ENCODE measurements at places on chromosomes 1 and 21.

DNA sequence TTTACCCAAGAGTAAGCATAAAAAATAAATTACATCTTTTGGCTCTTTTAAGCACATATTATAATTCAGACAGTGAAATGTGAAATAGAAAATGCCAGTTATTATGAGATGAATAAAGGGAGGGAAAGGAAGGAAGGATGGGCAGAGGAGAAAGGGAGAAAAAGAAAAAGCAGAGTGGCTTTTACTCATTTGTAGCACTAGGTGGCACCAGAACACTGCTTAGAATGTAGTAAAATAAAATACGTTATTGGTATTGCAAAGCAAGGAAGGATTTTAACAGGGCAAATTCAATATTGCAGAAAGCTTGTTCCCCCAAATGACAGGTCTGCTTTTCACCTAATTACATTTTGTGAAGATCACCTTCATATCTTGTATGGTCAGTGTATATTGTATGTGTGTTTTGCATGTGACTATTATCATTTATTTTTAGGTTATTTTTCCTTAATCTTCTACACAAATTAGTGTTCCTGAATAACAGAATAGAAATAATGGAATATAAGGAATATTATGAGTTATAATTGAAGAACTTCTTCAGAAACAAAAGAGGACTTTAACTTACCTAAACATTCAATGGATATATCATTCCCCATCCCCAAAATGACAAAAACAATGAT is 9.1 kb upstream of the PCNX2 start:
- no peak for DNase-seq

- DNase-seq, result no peak
These were observed 119.9 kb downstream of the LRRC40 start for GRCh38 chr1:70085521-70085920.

DNA sequence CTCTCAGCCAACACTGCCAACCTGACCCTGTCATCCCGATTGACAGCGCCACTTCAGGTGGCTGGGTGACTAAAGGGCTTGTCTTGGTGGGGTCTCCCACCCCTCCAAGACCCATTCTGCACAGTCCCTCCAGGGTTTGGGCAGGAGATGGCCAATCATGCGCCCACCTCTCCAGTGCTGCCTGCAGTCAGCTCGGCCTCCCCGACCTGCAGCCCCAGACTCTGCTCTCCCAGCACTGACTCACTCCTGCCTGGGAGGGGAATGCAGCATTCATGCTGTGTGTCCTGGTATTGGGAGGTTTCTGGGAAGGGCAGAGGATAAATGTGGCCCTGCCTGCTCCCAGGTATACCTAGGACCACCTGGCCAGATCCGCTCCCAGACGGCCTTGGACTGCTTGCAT is 9.7 kb downstream of the TMEM81 start:
- no peak for DNase-seq

DNA sequence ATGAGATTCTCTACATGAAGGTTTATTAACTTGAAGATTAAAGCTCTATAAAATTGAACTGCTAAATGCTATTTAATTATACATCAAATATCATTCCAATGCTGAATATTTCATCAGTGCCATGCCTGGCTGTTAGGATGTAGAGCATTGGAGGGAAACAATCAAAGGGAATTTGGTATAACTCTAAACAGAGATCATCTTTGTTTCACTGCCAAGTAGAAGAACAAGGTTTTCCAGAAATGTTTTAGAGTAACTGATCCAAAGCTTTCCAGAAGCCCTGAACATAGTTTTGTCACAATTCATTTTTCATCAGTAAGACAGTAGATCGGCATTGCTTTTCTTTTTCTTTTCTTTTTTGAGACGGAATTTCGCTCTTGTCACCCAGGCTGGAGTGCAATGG is 5.9 kb upstream of the DSTYK start:
- DNase-seq, result no peak

- no peak for DNase-seq
These were observed 72.1 kb upstream of the ABCG1 start for GRCh38 chr21:42146821-42147220.

- DNase-seq, result no peak
These were observed 44.3 kb upstream of the KCNK1 start for GRCh38 chr1:233569636-233570035.

GRCh38 chr1:175033953-175034352 is 10.7 kb upstream of the MRPS14 start:
- no peak for DNase-seq

- DNase-seq, result peak; percentile 30
These were observed 930 bp downstream of the CDC14A start for GRCh38 chr1:100353071-100353801.

DNA sequence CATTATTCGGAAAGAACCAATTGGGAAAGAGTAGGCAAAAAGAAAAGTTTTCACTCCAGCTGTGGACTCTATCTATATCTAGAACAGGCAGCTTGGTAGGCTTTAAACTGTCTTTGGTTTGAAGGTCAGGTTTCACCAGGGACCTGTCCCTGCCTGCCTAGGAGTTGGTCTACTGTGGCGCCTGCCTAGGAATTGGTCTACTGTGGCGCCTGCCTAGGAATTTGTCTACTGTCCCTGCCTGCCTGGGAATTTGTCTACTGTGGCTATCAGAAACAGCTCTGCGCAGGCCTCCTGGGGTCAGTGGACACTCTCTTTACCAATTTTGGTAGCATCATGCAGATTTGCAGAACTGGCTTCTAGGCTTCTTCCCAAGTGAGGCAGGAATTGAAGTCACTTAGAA is 13.8 kb downstream of the USP25 start:
- DNase-seq, result no peak

DNA sequence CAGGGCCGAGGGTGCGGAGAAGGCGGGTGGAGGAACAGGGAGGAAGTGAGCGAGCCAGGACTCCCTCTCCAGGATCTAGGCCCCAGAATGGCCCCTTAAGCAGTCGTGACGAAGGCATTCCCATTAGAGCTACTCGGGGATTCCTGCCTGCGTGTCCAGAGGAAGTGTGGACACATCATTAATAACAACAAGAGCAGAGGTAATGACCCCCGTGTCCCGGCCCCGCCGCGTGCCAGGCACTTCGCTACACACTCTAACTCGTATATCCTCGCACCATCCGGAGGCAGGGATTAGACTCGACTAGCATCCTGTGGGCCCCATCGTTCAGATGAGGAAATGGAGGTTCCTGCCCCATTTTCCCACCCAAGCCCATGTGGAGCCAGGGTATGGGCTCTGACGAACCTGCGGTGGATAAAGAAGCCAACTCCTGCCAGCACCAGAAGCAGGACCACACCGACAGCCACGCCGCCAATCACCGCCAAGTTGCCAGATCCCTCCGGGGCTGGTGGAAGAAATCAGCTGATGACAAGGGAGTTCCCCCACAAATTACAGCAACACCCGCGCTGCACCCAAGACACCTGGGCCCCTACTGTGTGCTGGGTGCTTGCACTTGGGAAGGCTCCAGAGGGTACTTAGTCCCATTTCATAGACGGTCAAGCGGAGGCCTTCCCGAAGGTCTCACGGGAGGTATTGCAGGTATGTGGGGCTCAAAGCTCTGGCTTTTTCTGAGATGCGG is 21.6 kb downstream of the EPHA2 start:
- DNase-seq, result no peak

DNA sequence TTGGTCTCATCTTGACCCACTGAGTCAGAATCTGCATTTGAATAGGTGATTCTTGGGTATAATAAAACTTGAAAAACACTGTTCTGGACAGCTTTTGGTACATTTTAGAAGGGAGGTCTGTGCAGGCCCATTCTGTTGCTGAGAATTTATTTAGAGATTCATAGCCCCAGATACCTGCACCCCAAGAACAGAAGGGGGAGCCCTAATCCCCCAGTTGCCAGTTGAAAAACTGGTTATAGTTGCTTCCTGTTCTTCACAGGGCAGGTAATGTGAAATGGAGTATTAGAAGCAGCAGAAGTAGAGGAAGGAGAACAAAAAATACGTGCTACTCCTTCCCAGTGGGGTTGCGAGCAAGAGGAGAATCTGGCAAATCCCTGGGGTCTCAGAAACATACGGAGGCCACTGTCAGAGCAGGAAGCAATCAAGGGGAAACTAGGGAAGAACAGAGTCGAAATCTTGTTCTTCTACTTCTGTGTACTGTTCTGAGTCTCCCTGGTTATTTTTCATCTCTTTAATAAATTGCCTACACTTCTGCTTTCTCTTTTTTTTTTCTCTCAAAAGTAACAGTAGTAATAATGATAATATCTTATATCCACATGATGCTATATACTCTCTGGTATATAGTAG is 4.6 kb upstream of the CLCA2 start:
- no peak for DNase-seq

DNA sequence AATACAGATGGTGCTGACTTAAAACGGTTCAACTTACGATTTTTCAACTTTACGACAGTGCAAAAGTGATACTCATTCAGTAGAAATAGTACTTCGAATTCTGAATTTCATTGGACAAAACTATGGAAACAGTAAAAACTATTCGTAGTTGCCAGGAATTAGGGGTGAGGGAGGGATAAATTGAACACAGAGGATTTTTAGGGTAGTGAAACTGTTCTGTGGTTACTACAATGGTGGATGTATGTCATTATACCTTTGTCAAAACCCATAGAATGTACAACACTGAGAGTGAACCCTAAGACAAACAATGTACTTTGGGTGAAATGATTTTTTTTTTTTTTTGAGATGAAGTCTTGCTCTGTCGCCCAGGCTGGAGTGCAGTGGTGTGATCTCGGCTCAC is 7.5 kb downstream of the DDR2 start:
- DNase-seq, result no peak

GRCh38 chr1:100703716-100704115 is 15.8 kb upstream of the VCAM1 start:
- no peak for DNase-seq

DNA sequence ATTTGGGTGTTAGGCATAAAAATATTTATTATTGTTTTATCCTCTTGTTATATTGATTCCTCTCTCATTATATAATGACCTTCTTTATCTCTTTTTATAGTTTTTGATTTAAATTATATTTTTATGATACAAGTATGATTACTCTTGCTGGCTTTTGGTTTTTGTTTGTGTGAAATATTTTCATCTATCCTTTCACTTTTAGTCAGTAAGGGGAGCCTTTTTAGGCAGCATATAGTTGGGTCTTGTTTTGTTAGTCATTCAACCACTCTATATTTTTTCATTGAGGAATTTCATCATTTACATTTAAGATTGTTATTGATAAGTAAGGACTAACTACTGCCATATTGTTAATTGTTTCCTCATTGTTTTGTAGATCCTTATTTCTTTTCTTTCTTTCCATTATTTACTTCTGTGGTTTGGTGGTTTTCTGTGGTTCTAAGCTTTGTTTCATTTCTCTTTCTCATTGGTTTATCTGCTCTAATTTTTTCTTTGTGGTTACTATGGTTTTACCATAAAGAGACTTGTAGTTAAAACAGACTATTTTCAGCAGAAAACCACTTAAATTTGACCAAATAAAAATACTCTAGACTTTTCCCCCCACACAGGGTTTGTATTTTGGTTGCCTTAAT is 593.1 kb downstream of the NUF2 start:
- no peak for DNase-seq

GRCh38 chr1:188826800-188827199 is 1650.9 kb downstream of the BRINP3 start:
- DNase-seq, result no peak

- DNase-seq, result no peak
These were observed 131.2 kb downstream of the AKT3 start for GRCh38 chr1:243718893-243719292.

- no peak for DNase-seq
These were observed 12.8 kb downstream of the LRP8 start for GRCh38 chr1:53315046-53315445.

Measured in nucleus accumbens (tissue), 56 donors.